ENCODE measurements at places on chromosomes 4 and X.

DNA sequence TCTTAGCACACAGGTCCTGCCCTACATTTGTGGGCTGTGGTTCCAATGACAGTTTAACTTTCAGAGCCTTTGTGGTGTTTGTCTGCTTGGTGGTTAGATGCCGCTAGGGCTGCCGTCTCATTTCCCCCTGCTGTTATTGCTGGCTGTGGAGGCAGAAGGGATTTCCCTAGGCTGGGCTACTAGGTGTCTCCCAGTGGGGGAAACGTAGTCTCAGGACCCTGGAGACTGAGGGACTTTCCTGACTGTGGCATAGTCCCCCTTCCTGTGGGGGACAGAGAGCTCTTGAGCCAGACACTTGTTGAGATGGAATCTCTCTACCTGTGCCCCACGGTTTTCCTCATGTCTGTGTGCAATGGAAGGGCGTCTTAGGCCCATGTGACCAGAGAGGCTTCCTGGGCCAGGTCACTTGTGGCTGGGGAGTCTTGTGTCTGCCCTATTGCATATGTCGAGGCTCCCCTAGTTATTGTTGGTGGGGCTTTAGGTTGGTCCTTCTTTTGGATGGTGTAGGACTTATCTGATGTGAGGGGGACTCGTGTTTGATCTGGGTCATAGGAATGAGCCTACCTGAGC is 68.2 kb downstream of the ARHGAP10 start:
- DNase-seq: peak; percentile 67

GRCh38 chr4:43709443-43709842 is 739.2 kb downstream of the KCTD8 start:
- no peak for DNase-seq

DNA sequence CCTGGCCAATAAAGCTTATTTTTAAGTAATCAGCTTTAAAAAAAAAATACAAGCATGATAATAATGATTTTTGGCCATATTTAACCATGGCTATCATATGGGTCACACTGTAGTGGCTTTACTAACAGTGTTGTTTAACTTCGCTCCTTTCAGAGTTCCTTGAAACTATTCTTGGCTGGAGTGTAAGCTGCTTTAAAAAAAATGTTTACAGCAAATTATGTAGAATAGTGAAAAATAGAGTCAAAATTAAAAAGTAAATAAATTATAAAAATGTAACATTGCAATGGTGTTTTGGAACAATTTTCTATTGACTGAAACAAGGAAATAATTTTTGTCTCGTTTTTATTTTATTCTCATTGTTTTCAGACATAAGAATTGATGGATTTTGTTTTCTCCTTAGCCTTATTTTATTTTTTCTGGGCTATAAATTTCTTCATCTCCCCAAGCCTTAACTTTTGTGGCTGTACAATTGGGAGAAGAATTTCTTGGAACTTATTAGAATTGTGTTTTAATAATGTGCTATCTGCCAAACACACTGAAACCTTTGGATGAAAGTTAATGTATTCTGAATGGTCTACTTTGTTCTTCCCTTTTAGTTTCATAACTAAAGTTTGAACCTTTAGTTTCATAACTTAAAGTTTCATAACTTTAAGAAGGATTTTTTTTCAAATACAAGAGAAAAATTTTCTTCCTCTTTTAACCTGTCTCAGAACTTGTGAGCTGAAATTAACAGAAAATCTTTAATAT is 182.0 kb downstream of the ARHGAP24 start:
- no peak for DNase-seq

- no peak for DNase-seq
These were observed 41.3 kb downstream of the CC2D2A start for GRCh38 chr4:15510961-15511360.

DNA sequence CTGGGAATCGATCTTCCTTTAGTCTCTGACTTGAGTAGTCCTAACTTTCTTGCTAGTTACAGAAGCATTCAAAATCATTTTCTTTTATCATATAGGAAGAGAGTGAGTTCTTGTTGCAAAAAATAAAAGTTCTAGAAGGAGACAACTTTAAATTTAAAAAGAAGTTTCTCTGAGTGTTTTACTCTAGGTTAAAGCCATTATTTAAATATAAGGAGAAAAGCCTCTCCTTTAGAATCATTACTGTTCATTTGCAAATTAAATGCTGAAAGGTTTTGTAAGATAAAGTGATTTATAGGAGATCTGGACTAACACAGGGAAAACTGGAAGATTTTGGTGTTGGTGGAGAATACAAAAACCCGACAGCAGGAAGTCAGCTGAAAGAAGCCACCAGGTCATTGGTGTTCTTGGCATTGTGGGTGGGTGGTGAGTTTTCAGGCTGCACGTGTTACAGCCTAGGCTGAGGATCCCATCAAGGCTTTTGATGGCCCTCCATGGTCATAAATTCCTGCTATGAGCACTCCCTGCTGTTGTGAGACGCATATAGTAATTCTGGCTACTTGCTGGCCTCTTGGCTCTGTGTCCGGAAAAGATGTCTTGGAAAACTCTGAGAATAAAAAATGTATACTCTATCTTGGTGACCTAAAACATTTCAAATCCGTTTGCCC is 81.6 kb downstream of the GPAT3 start:
- DNase-seq: no peak

DNA sequence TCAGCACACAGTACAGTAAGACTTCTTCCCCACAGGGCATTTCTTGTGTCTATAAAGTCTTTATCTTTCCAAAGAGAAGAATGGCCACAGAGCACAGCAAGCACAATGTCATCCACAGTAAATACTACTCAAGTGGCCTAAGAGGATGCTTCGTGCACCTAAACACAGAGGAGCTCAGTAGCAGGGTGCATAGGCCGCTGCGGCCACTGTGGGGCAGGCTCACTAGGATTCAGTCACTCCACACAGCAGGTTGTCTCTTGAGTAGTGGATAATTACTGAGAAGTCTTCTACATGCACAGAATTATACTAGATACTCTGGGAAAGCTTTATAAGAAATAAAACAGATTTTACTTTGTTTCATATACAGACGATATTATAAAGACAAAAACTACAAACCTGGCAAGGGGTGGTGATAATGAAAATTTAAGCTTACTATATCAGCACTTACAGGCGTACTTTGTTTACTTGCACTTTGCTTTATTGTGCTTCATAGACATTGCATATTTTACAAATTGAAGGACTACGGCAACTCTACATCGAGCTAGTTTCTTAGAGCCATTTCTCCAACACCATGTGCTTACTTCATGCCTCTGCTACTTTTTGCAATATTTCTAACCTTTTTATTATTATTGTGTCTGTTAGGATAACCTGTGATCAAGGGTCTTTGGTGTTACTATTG is 78.5 kb downstream of the PRDM5 start:
- DNase-seq: peak; percentile 7

DNA sequence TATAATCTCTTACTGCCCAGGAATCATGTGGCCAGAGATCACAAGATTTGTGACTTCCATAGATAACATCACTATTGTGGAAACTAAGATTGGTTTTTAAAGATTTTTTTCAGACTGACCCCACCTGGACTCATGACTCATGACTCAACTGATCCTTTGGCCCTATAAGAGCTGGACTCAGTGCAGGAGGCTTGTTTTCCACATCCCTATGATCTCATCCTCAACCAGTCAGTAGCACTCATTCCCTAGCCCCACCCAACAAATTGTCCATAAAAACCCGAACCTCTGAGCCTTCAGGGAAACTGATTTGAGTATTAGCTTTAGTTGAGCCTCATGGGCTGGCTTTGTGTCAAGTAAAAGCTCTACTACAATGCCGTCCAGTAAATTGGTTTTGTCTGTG is 7.9 kb upstream of the NOCT start:
- no peak for DNase-seq
